Dermis microvascular lymphatic vessel endothelial cell (primary cell): ENCODE measurements at places on chromosomes 12 and 14. TPM values are rescaled to one million over a fixed set of nuclear protein-coding genes. Genes with fewer than 3 reads are reported as not detected.

Gene C14orf39
- under 0.01 TPM in 1 of 2 replicates, not detected in the other for total RNA-seq

GRCh38 chr12:55970775-55971174 lies 3.1 kb upstream of the RAB5B start:
- no peak for DNase-seq

DNA sequence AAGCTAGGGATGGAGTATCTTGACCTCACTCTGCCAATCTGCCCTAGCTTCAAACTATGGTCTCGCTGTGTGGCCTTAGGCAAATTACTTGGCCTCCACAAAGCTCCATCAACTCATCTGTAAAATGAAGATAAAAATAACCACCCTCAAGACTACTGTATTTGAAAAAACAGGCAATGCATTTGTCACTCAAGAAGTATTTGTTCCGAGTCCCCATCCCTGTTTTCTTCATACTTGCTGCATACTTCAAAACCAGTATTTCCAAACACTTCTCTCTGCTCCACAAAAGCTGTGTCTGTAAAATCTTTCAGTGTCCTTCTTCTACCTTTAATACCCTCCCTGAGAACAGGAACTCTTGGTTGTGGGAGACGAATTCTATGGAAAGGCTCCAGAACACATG lies 47.9 kb downstream of the GTF2A1 start:
- DNase-seq: no peak

DNA sequence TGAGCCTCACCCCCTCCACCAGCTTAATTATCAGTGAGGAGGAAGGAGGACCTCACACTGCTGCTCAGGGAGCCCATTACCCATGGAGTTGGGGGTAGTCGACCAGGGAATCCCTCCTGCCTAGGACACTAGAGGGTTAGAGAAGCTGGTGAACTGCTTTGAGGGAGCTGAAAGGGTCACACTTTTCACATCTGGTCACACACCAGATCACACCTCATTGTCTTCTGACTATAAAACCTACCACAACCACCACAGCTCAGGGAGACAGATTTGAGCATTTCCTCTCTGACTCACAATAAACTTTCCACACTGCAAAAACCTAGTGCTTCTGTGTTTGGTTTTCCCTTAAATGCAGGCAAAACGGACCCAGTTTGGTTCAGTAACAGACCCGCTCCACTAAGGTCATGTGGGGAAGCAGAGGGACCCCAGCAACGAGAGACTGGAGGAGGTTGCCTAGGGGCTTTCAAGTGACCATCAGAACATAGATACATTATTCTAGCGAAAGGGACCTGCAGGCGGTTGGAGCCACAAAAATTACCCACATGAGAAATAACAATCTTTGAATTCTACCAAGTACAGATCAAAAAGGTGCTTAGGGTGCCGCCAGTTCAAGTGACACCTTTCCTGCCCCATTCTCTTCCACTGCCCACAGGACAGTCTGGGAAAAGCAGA lies 151.4 kb upstream of the AVPR1A start:
- DNase-seq: no peak

DNA sequence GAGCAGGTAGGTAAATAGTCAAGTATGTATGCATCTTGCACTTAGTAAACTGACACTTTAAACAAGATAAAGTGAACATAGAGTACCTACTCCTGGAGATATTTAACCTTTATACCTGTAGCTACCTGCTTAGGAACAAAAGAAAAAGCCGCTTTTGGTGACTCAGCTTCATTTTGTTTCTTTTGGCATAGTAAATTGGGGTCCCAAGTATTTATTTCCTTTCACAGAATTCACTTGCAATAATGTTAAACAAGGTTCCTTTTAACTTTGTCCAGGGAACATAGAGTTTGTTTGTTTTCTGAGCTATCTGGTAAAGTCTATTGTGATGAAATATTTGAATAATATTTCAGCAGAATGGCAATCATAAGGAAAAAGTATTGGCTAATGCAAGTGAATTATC lies 20.0 kb downstream of the SLCO1B3 start:
- DNase-seq: no peak

DNA sequence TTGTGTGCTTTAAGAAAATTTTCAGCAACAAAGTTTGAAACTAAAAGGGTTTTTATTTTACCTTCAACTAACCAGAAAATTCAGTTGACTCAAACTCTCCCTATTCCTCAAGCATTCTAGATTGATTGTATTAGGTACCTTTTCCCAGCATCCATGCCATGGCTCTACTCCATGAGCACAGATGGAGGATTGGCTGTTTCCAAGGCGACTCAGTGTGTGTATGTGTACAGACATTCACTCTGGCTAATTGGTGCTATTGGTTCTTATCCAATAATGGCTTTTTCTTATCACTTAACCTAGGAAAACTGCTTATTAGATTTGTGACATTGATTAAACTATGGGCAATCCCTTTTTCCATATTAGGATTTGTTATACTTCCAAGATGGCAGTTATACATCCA lies 202.6 kb downstream of the ANO6 start:
- no peak for DNase-seq

GRCh38 chr12:45122768-45123380 lies 72.0 kb upstream of the DBX2 start:
- DNase-seq: peak; percentile 5

- DNase-seq: no peak
Observed at GRCh38 chr14:75470238-75470797, 42.5 kb downstream of the JDP2 start.

Gene TBX3
- total RNA-seq: 0.89 and 1.4 TPM in 2 replicates

DNA sequence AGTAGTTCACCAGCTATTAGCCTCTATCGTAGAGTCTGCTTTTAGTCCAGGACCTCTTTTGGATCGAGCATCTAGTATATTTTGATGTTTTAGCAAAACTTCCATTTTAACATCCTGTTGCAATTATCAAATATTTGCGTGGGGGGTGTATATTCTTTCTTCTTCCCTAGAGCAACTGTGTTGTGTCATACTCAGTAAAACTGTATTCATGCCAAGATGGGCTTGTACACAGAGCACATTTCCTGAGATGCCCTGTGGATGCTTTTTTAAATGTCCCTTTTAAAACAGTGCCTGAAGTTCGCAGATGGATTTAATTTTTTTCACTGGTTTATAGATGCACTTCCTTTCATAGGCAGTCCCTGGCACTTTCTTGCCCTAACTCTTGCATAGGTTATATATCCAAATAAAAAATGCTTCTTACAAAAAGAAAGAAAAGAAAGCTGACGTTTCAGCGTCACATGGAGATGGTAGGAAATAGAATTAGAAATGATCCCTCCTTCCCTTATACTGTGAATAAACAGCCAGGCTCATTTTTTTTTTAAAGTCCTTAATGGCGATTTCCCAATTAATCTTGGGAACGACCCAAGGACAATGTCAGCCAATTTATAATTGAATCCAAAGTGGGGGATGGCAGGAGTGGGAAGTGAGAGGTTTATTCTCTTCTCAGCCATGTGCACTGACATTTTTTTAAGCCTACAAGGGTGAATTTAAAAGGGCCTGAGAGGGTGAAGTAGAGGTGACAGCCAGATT lies 247.0 kb downstream of the SLC41A2 start:
- DNase-seq: no peak

DNA sequence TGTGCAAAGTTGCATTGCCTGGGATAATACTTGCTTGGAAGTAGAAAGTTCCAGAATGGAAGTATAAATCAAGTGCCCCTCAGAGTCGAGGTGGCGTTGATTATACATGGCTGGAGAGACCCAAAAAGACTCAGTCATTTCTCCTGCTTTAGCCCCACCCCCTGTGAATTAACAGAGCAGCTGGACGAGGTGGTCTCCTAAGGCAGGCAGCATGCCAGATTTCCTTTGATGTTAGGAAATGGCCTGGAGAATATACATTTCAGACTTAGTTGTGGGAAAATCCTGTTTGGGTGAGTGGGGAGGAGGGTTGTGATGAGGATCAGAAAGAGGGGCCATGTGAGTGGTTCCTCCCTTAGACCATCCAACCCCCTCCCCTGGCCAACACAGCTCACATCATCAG lies 406.1 kb upstream of the TMPO start:
- DNase-seq: no peak

DNA sequence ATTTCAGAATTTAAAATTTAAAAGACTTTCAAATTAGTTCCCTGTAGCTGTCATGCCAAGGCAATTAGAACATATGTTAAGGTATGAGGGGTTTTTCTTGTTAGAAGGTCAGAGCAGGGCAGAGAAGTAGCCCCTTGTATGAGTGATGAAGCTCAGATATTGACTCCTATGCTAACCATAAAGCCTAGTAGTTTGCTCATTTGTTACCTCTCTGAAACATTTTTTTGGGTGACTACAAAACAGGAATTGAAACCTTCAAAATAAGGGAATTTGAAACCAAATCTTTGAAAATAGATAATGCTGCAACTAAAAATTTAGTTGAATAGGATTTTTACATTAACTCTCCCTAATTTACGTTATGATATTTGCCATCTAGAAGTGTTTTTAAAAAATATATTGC lies 333.5 kb downstream of the NAV3 start:
- DNase-seq: no peak

- no peak for DNase-seq
Observed at GRCh38 chr14:68673464-68673863, 119.4 kb downstream of the ZFP36L1 start.

Gene ULK1
- 4.5 and 16.2 TPM in 2 replicates for total RNA-seq

- DNase-seq: no peak
Observed at GRCh38 chr12:30438601-30439041, 257.0 kb downstream of the IPO8 start.

- DNase-seq: peak; percentile 51
Observed at GRCh38 chr12:105455261-105455660, 124.8 kb downstream of the C12orf75 start.

- peak; percentile 70 for DNase-seq
Observed at GRCh38 chr14:31357279-31357678, 63.1 kb downstream of the HEATR5A start.

DNA sequence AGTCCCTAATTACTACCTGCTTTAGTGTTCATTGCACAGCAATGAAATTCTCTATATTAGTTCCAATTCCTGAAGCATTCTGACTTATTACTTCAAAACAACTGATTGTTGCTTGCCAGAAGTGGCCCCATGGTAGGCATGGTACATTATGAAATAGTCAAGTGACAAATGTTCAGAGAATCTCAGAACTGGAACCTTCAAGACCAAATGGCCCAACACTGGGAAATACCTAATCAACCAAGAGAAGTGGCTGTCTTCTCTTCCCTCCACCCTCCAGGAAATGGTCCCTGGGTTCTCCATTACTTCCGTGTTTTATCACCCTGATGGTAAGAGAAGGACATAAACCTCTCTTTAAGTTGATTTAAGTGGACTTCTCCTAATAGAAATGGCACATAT lies 49.9 kb downstream of the ITPR2 start:
- no peak for DNase-seq
